ENCODE measurements at places on chromosomes 16 and 17.

GRCh38 chr17:80441133-80441578 is 26.2 kb downstream of the ENDOV start:
- no peak for DNase-seq

- DNase-seq = no peak
Observed at GRCh38 chr17:82394278-82394677, 22.7 kb downstream of the UTS2R start.

DNA sequence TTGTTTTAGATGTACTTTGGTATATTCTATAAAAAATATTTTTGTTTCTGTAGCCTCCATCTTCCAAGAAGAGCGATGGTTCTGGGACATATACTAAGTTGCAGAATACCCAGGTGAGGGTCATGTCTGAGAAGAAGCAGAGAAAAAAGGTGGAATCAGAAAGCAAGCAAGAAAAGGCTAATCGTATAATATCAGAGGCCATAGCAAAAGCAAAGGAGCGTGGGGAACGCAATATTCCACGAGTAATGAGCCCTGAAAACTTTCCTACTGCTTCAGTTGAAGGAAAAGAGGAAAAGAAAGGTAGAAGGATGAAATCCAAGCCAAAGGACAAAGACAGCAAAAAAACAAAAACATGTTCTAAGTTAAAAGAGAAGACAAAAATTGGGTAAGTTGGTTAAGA is 154.6 kb downstream of the CHD9 start:
- no peak for DNase-seq

GRCh38 chr17:6502142-6502541 is 54.2 kb downstream of the PITPNM3 start:
- no peak for DNase-seq

GRCh38 chr17:81968850-81969812 is 8.1 kb upstream of the NOTUM start:
- no peak for DNase-seq

DNA sequence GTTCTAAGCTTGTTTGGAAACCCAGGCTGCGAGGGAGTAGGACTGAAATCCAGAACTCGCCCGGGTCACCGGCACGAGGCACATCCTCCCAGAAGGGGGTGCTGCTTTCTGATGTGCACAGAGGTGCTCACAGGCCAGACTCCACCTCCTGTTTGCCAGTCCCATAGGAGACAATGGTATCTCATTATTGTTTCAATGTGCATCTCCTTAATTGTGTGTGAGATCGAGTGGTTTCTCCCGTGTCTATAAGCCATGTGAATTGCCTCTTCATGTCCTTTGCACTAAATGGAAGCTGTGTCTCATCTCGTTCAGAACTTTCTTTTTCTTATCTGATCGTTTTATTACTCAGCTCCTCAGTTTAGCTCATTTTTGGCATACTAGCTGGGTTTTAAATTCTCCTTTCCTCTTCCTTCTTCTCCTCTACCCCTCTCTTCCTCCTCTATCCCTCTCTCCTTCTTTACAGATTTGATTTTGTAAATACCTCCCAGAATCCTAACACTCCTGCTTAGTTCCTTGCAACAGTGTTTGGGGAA is 32.1 kb upstream of the PRKCB start:
- peak; percentile 2 for DNase-seq

DNA sequence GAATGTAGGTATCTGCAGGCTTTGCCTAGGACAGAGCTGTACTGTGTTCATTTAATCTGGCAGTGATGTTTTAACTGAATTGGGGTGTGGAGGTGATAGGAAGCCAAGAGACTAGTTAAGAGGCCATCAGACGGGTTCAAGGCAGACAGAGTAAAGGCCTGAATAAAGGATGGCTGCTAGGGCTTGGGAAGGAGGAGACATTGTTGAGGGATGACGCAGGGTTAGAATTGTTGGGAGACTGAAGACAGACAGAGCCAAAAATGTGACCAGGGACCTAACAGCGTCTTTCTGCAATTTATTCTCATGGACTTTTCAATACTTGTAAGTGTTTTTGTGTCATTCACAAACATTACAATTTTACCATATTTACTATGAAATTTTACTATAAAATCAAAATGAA is 48.6 kb upstream of the MYH10 start:
- DNase-seq = no peak

DNA sequence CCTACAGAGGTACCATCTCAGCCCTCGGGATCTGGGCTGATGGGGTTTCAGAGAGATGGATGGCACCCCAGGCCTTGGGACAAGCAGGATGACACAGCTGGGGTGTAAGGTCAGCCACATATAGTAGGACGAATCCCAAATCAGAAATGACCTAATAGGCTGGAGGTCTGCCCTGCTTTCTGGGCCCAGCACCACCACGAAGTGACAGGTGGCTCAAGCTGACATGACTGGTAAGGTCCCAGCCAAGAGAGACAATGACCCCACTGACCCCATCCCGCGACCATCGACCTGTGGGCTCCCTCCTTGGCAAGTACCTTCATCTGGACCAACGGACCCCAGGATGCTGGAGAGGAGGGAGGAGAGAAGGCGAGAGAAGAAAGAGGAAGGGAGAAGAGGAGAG is 15.6 kb downstream of the CAMKK1 start:
- DNase-seq = no peak

DNA sequence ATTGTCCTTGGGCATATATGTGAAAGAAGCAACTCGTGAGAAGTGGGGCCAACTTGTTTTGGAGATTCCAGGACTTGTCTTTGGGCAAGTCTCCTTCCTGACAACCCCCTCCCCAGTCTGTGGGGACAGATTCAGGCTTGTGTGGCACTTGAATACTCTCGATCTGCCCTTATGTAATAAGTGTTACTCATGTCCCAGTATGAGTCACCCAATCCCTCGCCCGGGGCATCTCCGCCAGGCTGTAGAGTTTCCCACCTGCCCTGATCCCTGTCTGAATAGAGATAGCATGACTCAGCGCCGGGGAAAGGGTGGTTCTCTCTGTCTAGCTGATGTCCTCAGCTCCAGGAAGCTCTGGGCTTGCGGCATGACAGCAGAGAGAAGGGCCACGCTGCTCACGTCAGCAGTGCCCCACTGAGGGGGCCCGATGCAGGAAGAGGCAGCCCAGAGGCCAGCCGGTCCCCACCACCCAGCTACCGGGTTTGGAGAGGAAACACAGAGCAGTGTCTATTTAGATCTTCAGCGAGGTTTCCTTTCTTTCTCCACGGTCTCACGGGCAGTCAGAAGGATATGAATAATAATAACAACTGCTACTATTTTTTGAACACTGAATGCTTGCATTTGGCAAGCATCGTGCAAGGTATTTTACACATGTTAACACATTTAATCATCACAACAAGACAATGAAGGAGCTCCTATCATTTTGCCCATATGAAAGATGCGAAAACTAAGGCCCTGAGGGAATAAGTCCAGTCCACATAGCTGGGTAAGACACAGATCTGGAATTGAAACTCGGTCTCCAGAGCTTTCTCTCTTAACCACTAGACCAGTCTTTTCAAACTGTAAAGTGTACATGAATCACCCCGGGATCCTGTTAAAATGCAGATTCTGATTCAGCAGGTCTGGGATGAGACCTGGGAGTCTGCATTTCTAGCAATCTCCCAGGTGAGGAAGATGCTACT is 426.7 kb upstream of the MAF start:
- peak; percentile 9 for DNase-seq

GRCh38 chr16:2507665-2508064 is 6.1 kb upstream of the ATP6V0C start:
- no peak for DNase-seq

- DNase-seq = no peak
Observed at GRCh38 chr17:81417879-81418709, 22.8 kb downstream of the BAHCC1 start.

DNA sequence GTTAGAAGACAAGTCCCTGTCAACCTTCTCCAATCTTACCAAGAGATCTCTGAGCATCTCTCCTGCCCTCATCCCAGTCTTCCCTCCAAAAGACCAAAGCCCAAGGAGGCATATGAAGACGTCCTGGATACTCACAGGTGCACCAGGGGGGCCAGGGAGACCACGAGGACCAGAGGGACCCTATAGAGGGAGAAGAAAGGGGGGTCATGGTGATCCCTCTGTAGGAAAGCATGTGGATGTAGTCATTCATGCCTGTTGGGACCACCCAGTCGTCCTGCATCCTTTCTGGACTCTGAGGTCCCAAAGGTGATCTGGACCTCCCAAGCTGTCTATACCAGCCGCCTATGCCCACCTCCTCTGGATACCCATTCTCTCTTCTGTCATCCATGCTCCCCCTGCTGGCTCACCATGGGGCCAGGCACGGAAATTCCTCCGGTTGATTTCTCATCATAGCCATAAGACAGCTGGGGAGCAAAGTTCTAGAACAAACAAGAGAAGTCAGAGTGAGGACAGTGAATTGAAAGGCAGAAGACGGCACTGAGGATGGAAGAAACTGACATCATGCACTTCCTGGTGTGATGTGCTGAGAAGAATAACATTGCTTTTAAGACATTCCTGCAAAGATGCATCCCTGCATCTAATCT is 3.3 kb downstream of the COL1A1 start:
- peak; percentile 52 for DNase-seq

DNA sequence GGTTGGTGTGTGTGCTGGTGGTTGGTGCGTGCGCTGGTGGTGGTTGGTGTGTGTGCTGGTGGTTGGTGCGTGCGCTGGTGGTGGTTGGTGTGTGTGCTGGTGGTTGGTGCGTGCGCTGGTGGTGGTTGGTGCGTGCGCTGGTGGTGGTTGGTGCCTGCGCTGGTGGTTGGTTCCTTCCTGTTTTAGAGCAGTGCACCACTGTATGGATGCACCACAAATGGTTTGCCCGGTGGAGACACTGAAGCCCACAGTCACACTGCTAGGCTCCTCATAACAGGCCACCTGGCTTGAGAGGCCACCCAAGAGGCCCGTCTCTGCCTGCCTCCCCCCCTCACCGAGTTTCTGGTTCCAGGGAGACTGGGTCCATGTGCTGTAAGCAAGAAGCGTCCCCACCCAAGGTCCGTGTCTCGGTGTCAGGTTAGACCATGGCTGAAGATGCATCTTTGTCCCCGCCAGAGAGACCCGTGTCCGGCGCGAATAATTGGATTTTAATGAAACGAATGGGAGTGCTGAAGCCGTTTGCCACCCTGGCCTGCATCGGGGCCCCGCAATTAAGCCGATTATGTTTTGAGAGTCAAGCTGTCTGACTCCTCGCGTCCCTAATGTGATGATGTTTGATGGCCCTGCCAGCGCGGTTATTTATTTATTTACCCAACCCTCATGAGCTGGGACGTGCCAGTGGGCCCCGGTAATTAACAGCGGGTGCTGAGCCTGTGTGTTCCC is 161.3 kb upstream of the GSE1 start:
- no peak for DNase-seq

- DNase-seq = peak; percentile 9
Observed at GRCh38 chr16:81601008-81601428, 156.4 kb downstream of the CMIP start.

DNA sequence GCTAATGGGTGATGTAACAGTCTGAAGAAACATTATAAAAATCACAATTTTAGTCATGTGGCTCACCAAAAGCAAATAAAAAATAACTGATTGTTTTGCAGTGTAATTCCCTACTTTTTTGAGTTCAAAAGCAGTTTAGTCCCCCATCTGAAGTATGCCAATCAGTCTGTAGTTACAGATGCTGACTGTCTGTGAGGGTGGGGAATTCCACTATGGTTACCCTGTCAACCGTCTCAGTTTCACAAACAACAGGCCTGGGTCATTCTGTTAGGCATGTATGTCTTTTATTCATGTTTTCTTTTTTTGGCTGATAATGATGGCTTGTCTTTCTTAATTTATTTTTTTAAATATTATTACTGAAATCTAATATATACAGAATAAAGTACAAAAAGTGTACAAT is 69.3 kb downstream of the STXBP4 start:
- DNase-seq = no peak

DNA sequence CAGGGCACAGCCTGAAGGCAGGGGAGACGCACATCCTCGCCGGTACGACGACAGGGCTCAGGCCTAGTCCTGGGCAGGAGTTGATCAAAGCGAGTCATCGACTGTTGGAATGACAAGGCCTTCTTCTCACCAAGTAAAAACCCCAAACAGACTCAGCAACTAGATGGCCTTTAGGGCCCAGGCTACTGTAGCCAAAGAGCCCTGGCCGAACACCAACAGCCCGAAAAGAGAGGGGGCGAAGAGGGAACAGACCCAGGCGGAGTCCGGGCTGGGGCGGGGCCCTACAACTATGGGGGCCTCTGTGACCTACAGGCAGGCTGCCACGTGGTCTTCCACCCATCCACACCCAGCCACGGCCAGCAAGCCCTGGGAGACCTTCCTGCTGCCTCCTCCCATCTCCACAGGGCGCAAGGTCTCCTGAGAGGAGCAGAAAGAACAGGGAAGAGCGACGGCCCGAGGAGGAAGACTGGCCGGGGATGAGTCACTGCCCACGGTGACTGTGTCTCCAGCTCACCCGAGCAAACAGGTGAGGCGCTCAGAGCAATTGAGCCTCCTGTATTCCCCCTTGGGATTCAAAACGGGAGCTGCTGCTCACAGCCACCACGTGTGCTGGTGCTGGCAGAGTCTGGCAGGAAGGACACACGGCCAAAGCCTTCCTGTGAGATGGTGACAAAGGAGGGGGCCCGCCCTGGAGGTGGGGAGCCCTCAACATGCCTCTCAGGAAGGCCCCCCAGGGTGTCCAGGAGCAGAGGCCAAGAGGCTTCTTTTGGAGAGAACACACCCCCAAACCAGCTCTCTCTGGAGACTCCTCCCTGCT is 17.7 kb downstream of the SLC16A3 start:
- no peak for DNase-seq

- no peak for DNase-seq
Observed at GRCh38 chr16:3283543-3284447, 504 bp downstream of the ZNF263 start.

- DNase-seq = peak; percentile 62
Observed at GRCh38 chr17:6639586-6640535, 650 bp downstream of the KIAA0753 start.

DNA sequence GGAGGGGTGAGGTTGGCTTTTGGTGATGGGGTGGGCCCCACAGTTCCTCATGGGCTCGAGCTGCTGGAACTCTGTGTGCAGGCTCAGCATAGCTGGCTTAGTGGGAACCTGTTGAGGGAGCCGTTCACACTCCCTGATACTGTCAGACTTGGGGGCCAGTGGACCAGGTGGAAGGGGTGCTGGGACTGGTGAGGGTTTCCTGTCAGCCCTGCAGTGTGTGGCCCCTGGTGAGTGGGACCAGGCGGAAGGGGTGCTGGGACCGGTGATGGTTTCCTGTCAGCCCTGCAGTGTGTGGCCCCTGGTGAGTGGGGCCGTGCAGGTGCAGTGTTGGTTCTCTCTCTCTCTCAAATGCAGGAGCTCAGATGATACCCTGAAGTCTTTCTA is 45.1 kb upstream of the ZNF750 start:
- no peak for DNase-seq

GRCh38 chr16:22220069-22220440 is 14.0 kb downstream of the EEF2K start:
- no peak for DNase-seq

GRCh38 chr17:74893936-74894671 is 671 bp upstream of the FADS6 start:
- DNase-seq = no peak

GRCh38 chr17:77721846-77722160 is 236.7 kb upstream of the TNRC6C start:
- DNase-seq = no peak

- DNase-seq = no peak
Observed at GRCh38 chr16:76729525-76729924, 452.3 kb downstream of the CNTNAP4 start.

GRCh38 chr17:35373534-35373983 is at the start of gene SLFN11:
SLFN11 (minus strand) TSS chr17:35373621; CDS start chr17:35363807, 9,814 bp downstream.
- DNase-seq = peak; percentile 10

GRCh38 chr17:50257676-50258224 is 16.5 kb upstream of the TMEM92 start:
- no peak for DNase-seq
